Karpas-422 (cell line): ENCODE measurements at places on chromosomes 5 and 9. TPM values are rescaled to one million over a fixed set of nuclear protein-coding genes. Genes with fewer than 3 reads are reported as not detected.

Gene TSLP
- total RNA-seq, result not detected in 2 replicates

Gene PCDHGA2
- 0.04 TPM in 1 of 2 replicates, not detected in the other for total RNA-seq

Gene TGFBR1
- 7.2 and 17.9 TPM in 2 replicates for total RNA-seq

Gene C9orf50
- total RNA-seq, result not detected in 2 replicates

Gene CCDC152
- 3.6 and 20.8 TPM in 2 replicates for total RNA-seq

Gene SGCD
- total RNA-seq, result not detected in 2 replicates

Gene SPINK1
- total RNA-seq, result not detected in 2 replicates

Gene PNPLA7
- 1.8 and 3.3 TPM in 2 replicates for total RNA-seq

Gene GNA14
- total RNA-seq, result not detected in 2 replicates

Gene SLC9A3
- total RNA-seq, result 2.0 and 3.5 TPM in 2 replicates

Gene MYOT
- total RNA-seq, result not detected in 2 replicates

Gene IFNK
- total RNA-seq, result not detected in 2 replicates

Gene PAEP
- total RNA-seq, result not detected in 2 replicates
